Kidney tubule cell (primary cell): ENCODE measurements at places on chromosomes 1 and 21.

- DNase-seq: peak; percentile 18
Observed at GRCh38 chr21:35488946-35489345, 439.8 kb upstream of the RUNX1 start.

DNA sequence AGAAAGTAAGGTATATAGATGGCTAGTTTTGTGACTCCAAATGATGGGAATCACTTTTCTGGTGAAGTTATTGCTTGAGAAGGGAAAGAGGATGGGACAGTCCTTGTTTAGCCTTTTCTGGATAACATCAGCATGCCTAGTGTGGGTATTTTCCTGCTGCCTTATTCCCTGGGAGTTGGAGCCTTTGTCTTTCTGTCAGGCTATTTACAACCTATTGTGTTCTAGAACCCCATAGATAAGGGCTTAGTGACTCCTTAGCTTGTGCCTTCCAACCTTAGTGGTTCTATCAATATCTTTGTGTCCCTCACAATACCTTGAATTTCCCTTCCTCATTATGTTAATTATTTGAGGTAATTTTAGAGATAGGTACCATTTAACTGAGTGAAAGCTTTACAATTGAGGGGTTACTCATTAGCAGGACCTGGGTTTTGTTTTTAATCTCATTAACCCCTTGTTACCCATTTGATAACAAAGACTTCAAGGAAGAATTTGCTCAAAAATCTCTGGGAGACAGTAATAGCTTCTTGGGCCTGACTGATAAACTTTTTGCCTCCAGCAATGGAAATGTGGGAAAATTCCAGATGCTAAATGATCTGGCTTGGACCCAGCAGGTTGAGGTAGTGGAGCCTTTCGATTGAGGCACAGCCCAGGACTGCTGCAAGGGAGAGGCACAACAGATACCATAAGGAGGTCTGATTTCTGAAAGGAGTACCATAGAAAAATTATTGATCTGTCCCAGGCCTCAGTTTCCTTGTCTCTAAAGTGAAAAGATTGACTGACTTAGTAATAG, 49.0 kb downstream of the CACHD1 start:
- no peak for DNase-seq

DNA sequence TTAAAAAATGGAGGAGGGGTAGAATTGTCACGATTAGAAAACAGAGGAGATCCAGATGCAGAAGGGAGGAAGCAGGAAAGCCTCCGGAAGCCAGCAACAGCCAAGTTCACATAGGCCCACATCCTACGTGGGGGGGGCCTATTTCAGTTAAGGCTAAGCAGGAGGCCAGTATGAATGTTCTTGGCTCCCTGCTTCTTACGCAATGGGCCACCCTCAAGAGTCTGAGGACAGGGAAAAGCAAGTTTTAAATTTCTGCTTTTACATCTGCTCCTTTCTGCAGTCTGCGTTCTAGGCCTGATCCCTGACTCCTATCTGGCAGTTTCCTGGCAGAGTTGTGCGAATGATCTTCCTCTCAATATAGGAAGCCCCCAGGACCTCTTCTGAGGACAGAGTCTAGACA, 30.6 kb downstream of the RABIF start:
- DNase-seq: no peak

- no peak for DNase-seq
Observed at GRCh38 chr1:86226204-86226603, 69.6 kb upstream of the COL24A1 start.

GRCh38 chr1:183090391-183091006, 67.3 kb downstream of the LAMC1 start:
- no peak for DNase-seq
